ENCODE measurements at places on chromosomes 12 and 14.
A peak's percentile ranks its signal among the peaks of the same experiment; 100 is the strongest.

DNA sequence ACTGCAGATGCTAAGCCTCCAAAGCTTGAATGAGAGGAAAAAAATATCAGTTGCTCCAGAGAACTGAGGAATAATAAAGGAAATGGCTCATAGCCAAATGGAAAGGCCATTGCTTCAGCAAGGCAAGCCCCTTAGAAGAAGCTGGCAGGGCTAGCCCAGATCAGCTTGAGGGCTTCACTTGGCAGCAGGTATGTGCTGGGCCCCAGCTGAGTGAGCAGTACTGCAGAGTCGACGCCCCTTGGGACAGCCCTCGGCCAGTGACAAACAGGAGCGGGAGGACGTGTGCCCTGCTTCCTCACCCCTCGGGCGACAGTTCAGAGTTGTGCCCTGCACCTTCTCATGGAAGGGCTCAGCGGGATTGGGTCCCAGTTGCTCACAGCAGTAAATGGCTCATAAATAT lies 1031.2 kb upstream of the TMEM132C start:
- no peak for DNase-seq

- no peak for DNase-seq
Observed at GRCh38 chr12:102533483-102534215, 53.3 kb upstream of the IGF1 start.

DNA sequence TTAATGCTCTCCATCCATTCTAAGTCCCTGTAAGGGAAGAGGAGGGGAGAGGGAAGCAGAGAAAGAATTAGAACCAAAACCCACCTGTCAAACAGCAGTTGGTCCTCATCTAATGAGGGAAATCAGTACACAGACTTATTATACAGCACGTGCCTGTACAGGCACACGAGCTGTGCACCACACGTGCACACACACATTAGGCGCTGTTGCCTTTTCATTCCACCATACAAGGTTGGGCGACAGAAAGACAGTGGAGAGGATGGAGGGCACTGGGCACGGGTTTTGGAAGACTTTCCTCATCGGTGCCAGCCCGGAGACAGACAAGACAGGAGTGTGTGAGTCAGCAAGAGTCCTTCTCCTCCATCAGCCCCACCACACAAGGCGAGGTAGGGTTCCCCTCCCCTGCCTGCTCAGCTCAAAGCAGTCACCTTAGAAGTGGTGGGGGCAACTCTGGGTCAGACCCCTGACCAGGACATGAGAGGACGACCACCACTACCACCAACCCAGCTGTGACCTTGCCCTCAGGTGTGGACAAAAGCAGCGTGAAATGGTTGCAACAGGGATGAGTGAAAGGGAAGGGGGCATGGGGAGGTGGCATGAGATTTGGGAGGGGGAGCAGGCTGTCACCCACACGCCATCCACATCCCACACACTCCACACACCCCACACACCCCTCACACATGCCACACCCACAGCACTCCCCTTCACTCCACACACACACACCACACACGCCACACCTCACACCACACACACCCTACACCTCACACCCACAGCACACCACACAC lies 80.7 kb downstream of the ACTN1 start:
- DNase-seq = no peak

DNA sequence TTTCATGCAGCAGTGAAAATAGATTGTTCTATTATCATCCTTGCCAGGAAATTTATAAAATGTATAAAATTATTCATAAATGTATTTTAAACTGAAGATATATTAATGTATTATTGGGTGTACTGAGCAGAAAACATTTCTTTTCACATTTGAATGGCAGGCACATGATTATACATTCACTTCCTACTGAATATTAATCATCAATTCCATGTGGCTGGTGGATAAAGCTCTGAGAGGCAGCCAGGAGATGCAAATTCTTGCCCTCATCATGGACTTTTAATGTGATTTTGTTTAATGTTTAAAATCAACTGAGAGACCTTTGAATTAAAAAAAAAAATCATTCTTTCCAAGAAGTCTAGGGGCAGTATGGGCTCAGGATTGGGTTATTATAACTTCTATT lies 40.8 kb downstream of the ANO6 start:
- no peak for DNase-seq

DNA sequence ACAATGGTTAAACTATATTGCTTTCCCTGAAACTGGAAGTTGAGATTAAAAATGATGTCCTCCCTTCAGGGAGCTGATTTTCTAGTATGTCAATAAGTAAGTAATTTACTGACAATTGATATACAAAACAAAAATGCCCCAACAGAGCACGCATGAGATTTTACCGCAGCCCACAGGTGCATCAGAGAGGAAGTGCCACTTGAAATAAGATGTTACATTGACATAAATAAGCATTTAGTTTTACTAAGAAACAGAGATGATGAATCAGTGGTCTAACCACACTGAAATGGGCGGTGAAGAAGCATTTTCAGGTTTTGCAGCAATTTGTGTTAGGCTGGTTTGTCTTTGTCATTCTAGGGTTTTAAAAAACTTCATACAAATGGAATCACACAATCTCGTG lies 8.8 kb upstream of the CLECL1 start:
- DNase-seq = peak; percentile 69

DNA sequence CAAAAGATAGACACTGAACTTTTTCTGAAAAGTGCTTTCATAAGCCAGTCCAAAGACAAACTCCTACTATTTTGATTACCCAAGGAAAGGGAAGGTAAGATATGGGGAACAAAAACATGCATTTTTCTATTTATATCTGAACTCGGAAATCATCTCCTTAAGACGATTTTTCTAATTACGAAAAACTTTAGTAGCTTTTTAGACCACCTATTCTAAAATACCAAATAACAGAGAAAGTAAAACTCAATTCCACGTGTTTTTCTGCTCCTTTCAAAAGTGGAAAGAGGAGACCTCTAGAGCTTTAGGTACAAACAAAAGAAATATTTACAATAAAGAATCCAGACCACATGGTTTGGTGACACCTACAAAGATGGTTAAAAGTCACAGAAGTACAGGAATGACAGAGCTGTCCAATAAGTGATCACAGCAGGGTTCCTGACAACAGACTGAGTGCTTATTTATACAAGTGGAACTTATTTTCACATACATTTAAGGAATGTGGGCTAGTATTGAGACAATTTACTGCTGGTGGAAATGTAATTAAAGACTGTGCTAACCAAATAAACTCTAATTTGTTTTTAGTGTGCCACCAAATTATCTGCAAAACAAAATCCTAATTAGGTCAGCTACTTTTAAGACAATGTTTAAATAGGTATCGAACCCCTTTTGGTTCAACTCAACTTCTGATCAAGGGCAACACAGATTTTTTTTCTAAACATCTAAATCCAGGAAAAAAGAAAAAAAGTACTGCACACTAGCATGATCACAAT lies 2.4 kb downstream of the LRIG3 start:
- no peak for DNase-seq
